ENCODE measurements at places on chromosomes 1 and 21. TPM values are rescaled to one million over a fixed set of nuclear protein-coding genes. Genes with fewer than 3 reads are reported as not detected.

Gene IRF6
- 0.84 TPM for polyA plus RNA-seq

Gene HEATR1
- polyA plus RNA-seq = 14.2 TPM

Gene CLCNKA
- not detected for polyA plus RNA-seq

Gene MEAF6
- polyA plus RNA-seq = 96.2 TPM

Gene KLF17
- polyA plus RNA-seq = 0.08 TPM

Gene DNALI1
- 2.1 TPM for polyA plus RNA-seq

Gene KCND3
- 0.08 TPM for polyA plus RNA-seq

Gene KCNE1
- not detected for polyA plus RNA-seq

Gene CTNNBIP1
- polyA plus RNA-seq = 21.8 TPM

Gene SEMA6C
- 0.58 TPM for polyA plus RNA-seq

Gene FCRL5
- polyA plus RNA-seq = not detected

Gene GABRD
- not detected for polyA plus RNA-seq

Gene ATP1A4
- not detected for polyA plus RNA-seq

Gene RAB4A
- polyA plus RNA-seq = 52.9 TPM

Gene KRTAP22-2
- polyA plus RNA-seq = not detected

Gene WNT3A
- not detected for polyA plus RNA-seq

Gene SARS1
- polyA plus RNA-seq = 355 TPM

Gene SYT6
- polyA plus RNA-seq = not detected

Gene SLC1A7
- polyA plus RNA-seq = 0.76 TPM

Gene RIIAD1
- polyA plus RNA-seq = 1.2 TPM

Gene OR10J1
- polyA plus RNA-seq = not detected

Gene LRP8
- 1.3 TPM for polyA plus RNA-seq

Measured in GM23248 (cell line).